HFFc6 (cell line): ENCODE measurements at places on chromosomes 3 and 15. TPM values are rescaled to one million over a fixed set of nuclear protein-coding genes. Genes with fewer than 3 reads are reported as not detected.

- peak; percentile 4 for DNase-seq
Measured at GRCh38 chr3:30970183-30970582, 75.7 kb upstream of the GADL1 start.

DNA sequence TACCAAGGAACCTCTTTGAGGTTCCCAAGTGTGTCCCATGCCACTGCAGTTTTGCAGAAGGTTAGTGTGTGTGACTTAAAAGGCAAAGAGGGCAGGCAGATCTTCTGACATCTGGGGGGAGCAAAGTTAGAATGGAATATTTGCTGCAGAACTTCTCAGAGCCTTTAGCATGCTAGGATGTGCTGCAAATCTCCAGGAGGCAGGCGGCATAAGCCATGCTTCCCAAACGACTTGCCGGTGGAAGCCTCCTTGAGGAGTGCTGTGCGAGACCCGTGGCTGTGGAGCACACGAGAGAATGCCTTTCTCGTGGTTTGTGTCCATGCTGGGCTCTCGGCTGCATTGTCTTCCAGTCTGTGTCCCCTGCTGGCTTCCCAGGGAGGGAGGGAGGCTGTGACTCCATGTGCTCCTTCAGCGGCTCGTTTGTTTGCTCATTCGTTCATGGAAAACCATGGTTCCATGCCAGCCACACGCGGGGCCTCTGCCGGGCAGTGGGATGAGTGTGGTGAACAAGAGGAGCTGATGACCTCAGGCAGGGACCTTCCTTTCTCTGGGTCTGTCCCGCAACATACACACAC, 13.8 kb downstream of the HDAC11 start:
- DNase-seq = no peak

GRCh38 chr3:2976212-2976611, 134.0 kb downstream of the IL5RA start:
- DNase-seq = no peak

DNA sequence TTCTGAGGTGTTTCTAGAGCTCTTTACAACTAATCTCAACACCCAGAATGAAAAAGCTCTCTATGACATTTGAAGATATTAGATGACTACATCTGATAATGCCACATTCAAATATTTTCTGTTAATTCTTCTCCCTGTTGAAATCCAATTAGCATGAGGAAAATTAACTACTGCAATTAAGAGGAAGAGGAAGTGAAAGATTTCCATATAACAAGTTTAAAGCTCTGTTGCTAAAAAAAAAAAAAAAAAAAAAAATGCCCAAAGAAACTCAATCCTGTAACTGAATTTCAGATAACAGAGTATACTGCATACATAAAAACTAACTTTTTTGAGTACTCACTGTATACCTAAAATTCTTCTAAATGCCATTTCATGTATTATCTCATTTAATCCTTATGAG, 109.8 kb downstream of the TNIK start:
- no peak for DNase-seq

CISH gene
- 0.90 to 1.5 TPM (median 1.1 TPM) in 3 replicates for total RNA-seq

SLCO2A1 gene
- total RNA-seq = 0.12 TPM in 1 of 3 replicates, not detected in the others
